Activated naive CD8-positive, alpha-beta T cell treated with anti-CD3 and anti-CD28 coated beads for 36 hours (primary cell): ENCODE measurements at places on chromosomes 1 and 21.

- DNase-seq: no peak
- H3K4me1 ChIP-seq: no peaks in the 10 kb centered on the region
- no peak overlapping the region for H3K27ac ChIP-seq
- no peaks in the 10 kb centered on the region for H3K27me3 ChIP-seq
- no peak overlapping the region for H3K4me3 ChIP-seq
- no peaks in the 10 kb centered on the region for H3K36me3 ChIP-seq
These were observed 315.3 kb downstream of the TPR start for GRCh38 chr1:186059752-186060151.

GRCh38 chr21:32382108-32382644 lies 10.6 kb downstream of the URB1 start:
- H3K4me3 ChIP-seq: no peak overlapping the region
- H3K27me3 ChIP-seq: no peaks in the 10 kb centered on the region
- no peak for DNase-seq
- H3K4me1 ChIP-seq: peaks cover 16% of the 10 kb centered on the region

GRCh38 chr1:180603850-180604226 lies 28.0 kb upstream of the XPR1 start:
- DNase-seq: no peak
- no peaks in the 10 kb centered on the region for H3K27me3 ChIP-seq
- no peak overlapping the region for H3K4me3 ChIP-seq

- H3K27ac ChIP-seq: no peak overlapping the region
- no peaks in the 10 kb centered on the region for H3K4me1 ChIP-seq
- no peaks in the 10 kb centered on the region for H3K36me3 ChIP-seq
- H3K4me3 ChIP-seq: no peak overlapping the region
- no peaks in the 10 kb centered on the region for H3K27me3 ChIP-seq
These were observed 62.8 kb upstream of the KIF26B start for GRCh38 chr1:245091818-245092637.

GRCh38 chr1:116956378-116956777 lies 45.2 kb upstream of the CD101 start:
- H3K36me3 ChIP-seq: no peaks in the 10 kb centered on the region
- no peaks in the 10 kb centered on the region for H3K27me3 ChIP-seq
- H3K4me1 ChIP-seq: peaks cover 2% of the 10 kb centered on the region
- no peak overlapping the region for H3K4me3 ChIP-seq
- DNase-seq: no peak

DNA sequence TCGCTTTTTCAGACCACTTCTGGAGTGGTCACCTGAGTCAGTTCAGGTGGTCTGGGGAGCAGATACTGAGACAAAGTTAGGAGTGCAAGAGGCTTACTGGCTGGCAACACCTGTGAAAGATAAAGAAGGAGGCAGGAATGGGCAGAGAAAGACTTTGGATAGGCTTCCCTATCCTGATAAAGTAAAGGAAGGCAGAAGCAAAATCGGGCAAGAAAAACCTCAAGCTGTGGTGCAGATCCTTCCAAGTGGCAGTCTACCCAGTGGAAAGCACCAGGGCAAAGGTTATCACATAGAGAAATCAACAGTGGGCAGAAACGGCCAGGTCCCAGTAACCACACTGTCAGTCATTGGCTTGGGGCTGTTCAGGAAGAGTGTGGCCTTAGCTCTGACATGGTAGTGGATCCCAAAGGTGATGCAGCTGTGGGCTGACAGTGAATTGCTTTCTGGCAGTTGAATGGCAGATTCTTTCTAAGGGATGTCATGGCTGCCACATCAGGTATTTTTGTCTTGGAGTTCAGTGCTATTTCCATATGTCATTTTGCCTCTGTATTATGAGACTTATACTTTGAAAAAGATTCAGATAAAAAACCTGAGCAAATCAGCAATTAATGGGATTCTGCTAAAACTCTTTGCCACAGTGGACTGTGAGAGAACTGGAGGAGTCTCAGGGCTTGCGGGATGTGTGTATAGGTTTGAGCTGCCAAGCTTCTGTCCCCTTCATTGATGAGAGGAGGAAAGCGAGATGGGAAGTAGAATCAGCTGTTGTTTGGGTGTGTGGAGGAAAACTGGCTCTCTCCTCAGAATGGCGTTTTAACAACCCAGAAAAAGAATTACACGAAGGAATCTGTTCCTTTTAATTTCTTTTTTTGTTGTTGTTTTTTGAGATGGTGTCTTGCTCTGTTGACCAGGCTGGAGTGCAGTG lies 8.1 kb upstream of the CGN start:
- H3K27me3 ChIP-seq: no peaks in the 10 kb centered on the region
- no peak for DNase-seq
- H3K4me3 ChIP-seq: no peak overlapping the region
- H3K27ac ChIP-seq: no peak overlapping the region
- H3K36me3 ChIP-seq: no peaks in the 10 kb centered on the region
- no peaks in the 10 kb centered on the region for H3K4me1 ChIP-seq

GRCh38 chr1:19372136-19372514 lies 60.0 kb downstream of the SLC66A1 start:
- H3K4me1 ChIP-seq: peaks cover 28% of the 10 kb centered on the region
- no peak overlapping the region for H3K4me3 ChIP-seq
- peak overlapping the region; percentile 36 for H3K27ac ChIP-seq
- no peaks in the 10 kb centered on the region for H3K27me3 ChIP-seq
- H3K36me3 ChIP-seq: peaks cover 11% of the 10 kb centered on the region

DNA sequence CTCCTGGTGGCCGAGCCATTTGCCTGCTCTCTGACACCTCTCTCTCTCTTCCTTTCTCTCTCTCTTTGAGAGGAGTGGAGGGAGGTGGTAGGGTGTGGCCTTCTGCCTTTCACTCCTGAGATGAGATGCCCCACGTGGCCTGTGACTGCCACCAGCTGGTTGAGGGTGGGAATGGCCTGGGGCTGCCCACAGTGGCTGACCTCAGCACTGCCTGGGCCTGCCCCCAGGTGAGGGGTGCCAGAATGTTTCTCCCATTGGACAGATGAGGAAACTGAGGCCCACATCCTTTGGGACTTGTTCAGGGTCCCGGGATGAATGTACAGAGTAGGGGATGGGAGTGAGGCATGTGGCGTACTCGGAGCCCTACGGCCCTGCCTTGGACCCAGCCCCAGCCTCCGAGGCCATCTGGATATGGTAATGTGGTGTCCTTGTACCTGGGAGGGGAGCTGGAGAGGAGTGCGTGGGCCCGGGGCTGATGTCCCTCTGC lies 12.7 kb upstream of the C1orf167 start:
- peak; percentile 30 for DNase-seq
- no peaks in the 10 kb centered on the region for H3K27me3 ChIP-seq
- H3K36me3 ChIP-seq: no peaks in the 10 kb centered on the region
- no peak overlapping the region for H3K4me3 ChIP-seq
- H3K27ac ChIP-seq: peak overlapping the region; percentile 69
- H3K4me1 ChIP-seq: peaks cover 5% of the 10 kb centered on the region

DNA sequence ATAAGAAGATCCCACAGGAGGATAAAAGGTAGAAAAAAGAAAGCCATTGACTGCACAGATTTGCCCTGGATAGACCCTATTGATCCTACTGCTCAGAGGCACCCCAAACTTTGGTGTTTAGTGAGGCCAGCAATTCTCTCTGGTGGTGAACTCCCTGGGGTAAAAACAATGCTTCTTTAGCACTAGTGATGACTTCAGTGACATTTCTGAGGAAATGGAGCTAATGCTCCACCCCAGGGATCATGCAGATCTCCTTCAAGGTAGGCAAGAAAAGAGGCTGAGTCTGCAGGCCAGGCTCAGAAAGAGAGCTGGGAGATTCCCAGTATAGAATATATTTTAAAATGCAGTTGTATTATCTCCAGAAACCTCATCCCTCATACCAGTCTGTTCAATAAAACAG lies 140.3 kb downstream of the LMX1A start:
- no peak overlapping the region for H3K27ac ChIP-seq
- H3K4me1 ChIP-seq: no peaks in the 10 kb centered on the region
- H3K36me3 ChIP-seq: no peaks in the 10 kb centered on the region
- DNase-seq: no peak
- no peak overlapping the region for H3K4me3 ChIP-seq

DNA sequence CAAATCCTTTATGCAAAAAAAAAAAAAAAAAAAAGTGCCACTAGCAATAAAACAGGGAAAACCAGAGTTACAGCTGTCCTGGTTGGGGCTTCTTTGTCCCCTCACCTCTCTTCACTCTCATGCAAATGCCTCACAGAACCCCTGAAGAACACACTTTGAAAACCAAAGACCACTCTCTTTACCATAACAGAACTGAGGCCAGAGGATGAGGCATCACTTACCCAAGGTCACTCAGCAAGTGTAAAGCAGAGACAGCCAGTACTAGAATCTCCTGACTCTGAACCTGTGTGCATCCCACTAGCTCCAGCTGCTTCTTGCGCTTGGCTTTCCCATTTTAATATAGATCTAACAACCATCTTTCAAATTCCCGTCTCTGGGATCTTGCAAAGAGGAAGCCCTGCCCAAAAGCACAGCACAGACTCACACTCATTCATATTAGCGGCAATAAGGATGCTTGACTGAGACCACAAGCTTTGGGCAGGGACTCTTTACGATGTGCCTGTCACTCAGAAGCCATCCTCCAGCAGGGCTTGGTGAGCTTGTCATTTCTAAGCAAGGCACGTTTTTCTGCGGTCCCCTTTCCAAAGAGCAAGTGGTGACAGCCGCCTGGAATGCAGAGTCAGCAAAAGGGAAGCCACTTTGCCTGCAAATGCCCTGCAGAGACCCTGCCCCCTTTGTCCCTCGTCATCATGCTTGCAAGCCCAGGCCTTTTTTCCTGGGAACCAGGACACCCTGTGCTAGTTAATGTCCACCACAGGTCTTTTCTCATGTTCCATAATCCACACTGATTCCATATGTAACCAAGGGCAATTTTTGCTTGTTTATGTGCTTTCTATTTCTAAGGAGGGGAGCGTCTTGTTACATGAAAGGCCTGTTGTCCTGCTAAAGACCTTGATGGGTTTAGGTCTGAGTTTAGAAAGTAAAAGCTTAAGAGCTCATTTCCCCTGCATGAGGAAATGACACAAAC lies 76.5 kb upstream of the NFIA start:
- DNase-seq: no peak
- H3K4me1 ChIP-seq: no peaks in the 10 kb centered on the region
- H3K36me3 ChIP-seq: no peaks in the 10 kb centered on the region
- no peak overlapping the region for H3K27ac ChIP-seq
- no peak overlapping the region for H3K4me3 ChIP-seq
- H3K27me3 ChIP-seq: peaks cover 5% of the 10 kb centered on the region

DNA sequence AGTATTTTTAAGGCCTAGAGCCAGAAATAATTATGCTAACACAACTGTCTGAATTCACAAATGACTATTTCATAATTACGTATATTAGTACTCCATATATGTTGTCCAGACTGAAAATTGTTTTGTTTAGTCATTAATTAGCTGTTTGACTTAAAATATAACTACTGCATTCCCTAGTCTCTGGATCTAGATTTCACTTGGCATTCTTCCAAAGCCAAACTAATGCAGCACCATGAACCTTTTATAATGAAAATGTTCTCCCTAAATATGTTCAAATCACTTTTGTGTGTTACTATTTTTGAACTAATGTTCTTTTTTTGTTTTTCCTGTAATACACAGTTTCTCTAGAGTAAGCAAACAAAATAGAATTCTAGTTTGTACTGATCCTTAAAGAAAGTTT lies 46.1 kb downstream of the CAMTA1 start:
- DNase-seq: no peak
- peaks cover 8% of the 10 kb centered on the region for H3K36me3 ChIP-seq
- no peak overlapping the region for H3K4me3 ChIP-seq
- H3K27me3 ChIP-seq: no peaks in the 10 kb centered on the region

DNA sequence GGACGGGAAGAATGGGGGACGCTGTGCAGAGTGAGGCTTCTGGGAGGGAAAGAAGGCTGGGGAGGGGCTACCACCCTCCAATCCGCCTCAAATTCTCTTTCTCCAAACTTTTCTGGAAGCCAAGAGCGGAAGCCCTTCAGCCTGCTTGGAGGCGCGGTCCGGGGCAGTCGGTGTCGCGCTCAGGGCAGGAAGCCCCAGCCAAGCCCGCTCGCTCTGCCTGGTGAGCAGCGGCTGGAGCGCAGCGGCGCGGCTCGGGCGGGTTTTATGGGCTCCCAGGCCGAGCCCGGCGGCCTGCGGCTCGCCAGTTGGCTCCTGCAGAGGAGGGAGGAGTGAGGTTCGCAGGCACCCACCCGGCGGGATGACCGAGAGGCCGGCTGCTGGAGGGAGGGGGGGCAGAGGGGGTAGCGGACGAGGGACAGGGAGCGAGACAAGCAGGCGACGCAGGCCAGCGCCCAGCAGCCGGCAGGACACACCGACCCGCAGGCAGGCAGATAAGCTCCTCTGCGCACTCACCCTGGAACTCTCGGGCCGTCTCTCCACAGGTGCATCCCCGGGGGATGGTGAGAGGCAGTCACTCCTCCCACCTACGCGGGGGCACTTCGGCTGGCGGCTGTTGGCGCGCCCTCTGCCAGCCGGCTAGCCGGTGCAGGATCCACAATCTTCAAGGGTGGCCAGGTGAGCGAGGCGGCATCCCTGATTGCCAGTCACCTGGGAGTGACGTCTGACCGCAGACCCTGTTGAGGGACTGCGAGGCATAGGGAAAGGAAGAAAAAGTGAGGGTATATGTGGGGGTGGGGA lies at the start of gene AVPR1B:
Gene AVPR1B (minus strand): TSS at position 238 of the 798 bp plus-strand sequence. CDS start 498 bp downstream, outside the sequence.
- H3K36me3 ChIP-seq: peaks cover 2% of the 10 kb centered on the region
- peak; percentile 38 for DNase-seq
- peaks cover 8% of the 10 kb centered on the region for H3K4me1 ChIP-seq
- H3K27ac ChIP-seq: no peak within 1 kb of the TSS
- H3K4me3 ChIP-seq: peak within 1 kb of the TSS; percentile 54
- peaks cover 57% of the 10 kb centered on the region for H3K27me3 ChIP-seq

- H3K27me3 ChIP-seq: no peaks in the 10 kb centered on the region
- no peak for DNase-seq
- H3K27ac ChIP-seq: no peak overlapping the region
- H3K36me3 ChIP-seq: peaks cover 26% of the 10 kb centered on the region
These were observed 136.8 kb downstream of the NTPCR start for GRCh38 chr1:233086961-233087881.

- H3K27ac ChIP-seq: peak overlapping the region; percentile 10
- H3K27me3 ChIP-seq: no peaks in the 10 kb centered on the region
- peak; percentile 24 for DNase-seq
- H3K4me3 ChIP-seq: no peak overlapping the region
- peaks cover 66% of the 10 kb centered on the region for H3K4me1 ChIP-seq
- peaks cover 41% of the 10 kb centered on the region for H3K36me3 ChIP-seq
These were observed 111.8 kb downstream of the VPS13D start for GRCh38 chr1:12341667-12342066.

- H3K4me1 ChIP-seq: no peaks in the 10 kb centered on the region
- no peak overlapping the region for H3K4me3 ChIP-seq
- H3K27ac ChIP-seq: no peak overlapping the region
- no peaks in the 10 kb centered on the region for H3K27me3 ChIP-seq
- no peak for DNase-seq
- H3K36me3 ChIP-seq: no peaks in the 10 kb centered on the region
These were observed 4.5 kb downstream of the MROH7 start for GRCh38 chr1:54645806-54646676.

DNA sequence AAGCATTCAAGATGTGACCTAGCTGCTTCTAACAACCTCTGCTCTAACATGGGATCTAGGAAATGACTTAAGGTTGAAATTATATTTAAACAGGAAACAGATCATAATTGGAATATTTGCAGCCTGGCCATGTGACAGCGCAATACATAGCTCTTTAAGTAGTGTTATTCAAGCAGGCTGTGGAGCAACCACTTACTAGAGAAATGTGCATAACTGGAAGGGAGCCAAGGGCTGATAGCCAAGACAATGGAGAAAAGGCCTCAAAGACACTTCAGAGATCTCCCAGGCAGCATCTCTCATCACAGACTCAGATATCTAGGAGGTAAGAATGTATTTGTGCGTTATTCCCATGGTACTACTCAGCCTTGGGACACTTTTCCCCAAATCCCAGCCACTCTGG lies 823.0 kb upstream of the PRMT6 start:
- no peak overlapping the region for H3K27ac ChIP-seq
- H3K4me1 ChIP-seq: no peaks in the 10 kb centered on the region
- no peak overlapping the region for H3K4me3 ChIP-seq
- no peaks in the 10 kb centered on the region for H3K36me3 ChIP-seq
